ENCODE measurements at places on chromosomes 1 and 21.

DNA sequence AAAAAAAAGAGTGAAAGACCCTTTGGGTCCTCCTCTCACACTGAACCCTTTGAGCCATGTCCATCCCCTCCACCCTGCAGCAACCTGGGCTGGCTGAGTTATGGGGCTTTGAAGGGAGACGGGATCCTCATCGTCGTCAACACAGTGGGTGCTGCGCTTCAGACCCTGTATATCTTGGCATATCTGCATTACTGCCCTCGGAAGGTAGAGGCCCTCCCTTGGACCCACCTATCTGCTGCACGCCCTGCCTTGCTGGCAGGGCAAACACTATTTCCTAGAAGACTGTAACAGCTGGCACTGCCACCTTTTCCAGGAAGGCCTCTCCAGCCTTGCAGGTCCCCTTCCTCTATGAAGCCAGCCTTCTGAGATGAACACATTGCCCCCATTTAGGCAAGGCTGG is 1.1 kb downstream of the SLC50A1 start:
- DNase-seq: no peak

DNA sequence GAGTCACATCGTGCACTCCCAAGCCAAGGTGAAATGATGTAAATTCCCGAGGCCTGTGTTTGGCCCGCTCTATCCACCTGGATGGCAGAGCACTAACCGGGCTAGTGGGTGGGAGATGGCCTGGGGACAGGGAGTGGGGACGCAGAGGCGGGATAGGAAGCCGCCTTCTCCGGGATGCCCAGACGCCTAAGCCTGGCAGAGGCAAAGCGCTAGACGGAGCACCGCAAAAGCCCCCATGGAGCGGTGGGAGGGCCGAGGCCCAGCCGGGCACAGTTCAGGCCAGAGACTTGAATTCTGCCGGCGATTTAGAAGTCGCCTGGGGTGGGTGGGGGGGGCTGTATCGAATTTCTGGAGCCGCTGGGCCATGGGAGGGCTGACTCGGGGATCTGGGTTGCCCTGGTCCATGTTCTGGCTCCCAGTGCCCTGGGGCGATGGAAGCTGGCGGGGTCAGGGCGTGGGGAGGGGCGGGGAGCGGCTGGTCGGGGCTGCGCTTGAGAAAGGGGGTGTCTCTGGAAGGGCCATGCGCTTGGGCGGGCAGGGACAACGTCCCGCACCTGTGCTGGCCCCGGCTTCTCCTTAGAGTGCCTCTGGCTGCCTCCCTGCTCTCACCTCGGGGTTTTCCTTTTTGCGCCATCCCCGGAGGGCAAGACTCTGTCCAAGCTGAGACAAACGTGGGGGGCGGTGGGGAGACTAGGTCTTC is 28.0 kb downstream of the KIAA2013 start:
- DNase-seq: no peak

DNA sequence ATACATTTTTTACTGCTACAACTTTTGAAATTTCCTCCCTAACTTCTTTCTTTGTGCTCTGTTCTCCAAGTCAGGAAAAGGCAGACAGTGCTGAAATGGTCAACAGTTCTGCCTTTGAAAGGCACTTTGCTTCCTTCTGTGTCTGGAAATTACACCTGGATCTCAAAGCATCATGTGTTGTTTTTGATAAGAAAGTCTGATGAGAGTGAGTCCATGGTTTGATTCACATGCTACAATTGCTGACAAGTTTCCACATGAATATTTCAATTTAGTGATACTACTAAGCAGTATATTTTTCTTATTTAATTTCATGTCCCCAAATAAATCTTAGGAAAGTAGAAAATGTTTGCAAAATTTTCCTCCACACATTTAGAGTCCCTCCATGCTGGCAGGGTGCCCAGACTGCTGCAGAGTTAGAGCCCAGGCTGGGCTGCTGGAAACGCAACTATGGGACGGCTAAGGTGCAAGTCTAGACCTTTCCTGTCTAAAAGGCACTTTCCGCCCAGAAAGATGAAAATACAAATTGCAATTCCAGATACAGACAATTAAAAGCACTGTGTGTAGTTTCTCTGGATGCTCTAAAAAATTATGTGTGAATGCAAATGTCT is 96.6 kb upstream of the RUNX1 start:
- DNase-seq: no peak

DNA sequence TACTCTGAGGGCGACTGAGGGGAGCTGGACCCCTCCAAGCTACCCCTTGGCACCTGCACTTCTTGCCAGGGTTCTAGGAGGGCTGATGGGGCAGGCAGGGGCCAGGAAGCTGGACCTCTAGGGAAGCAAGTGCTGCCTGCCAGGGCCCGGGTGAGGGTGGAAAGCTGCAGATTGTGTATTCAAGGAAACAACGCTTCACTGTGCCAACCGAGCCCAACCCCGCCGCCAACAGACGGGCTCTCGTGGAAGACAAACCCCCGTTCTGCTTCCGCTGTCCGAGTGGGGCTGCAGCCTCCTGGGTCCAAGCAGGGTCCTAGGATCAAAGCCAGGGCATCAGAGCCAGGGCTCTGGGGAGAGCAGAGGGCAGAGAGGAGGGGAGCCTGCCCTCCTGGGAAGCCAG is 3.2 kb downstream of the EFHD2 start:
- DNase-seq: no peak

DNA sequence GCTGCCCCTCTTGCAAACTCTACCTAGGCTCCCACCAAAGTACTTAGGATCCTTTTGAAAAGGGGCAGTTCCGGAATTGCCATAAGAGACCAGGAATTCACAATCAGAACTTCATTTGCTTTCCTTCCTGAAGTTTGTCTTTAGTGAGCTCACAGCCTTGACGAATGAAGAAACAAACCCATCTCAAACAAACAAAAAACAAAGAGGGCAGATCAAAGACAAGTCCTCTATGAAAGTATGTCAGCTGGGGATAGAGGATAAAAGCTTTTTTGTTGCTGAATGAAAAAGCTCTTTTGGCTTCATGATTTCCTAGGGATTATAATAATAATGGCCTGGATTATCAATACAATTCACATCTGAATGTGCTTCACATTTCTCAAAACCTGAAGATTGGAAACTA is 357.9 kb upstream of the DUSP10 start:
- no peak for DNase-seq

- no peak for DNase-seq
These were observed 492.5 kb upstream of the ADGRL2 start for GRCh38 chr1:81308191-81308590.

- DNase-seq: no peak
These were observed 944 bp downstream of the PLPPR5 start for GRCh38 chr1:99003581-99004253.

DNA sequence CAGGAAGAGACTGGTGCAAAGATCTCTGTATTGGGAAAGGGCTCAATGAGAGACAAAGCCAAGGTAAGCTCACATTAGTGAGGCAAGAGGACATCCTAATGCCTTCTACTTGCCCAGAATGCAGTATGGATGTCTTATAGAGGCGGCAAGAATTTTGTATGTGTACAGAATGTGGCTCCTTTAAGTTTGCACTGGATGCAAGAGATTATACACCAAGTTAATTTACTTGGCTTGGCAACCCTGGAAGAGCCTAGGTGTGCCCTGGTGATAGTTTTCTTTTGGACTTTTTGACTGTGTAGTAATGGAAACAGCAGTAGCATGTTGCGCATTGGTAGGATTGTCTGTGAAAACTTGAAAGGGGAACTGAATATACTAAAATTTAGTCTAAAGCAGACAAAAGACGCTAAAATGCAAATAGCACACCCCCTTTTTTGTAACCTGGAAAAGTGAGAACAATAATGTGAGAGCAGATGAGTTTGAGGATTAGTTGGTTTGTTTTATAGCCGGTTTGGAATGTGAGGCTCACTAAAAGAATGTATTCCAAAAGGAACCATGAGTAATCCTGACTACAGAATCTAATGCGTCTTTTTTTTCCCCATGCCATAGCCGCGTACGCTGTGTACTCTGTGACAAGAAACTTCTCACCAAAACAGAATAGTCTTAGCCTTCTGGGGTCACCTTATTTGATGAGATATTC is 18.1 kb downstream of the KHDRBS1 start:
- no peak for DNase-seq

GRCh38 chr1:188343914-188344313 is 1515.2 kb downstream of the PLA2G4A start:
- DNase-seq: no peak

- DNase-seq: no peak
These were observed 146.7 kb upstream of the HMGB4 start for GRCh38 chr1:33716976-33717688.

- DNase-seq: no peak
These were observed 75.3 kb upstream of the ACTL8 start for GRCh38 chr1:17679856-17680255.

DNA sequence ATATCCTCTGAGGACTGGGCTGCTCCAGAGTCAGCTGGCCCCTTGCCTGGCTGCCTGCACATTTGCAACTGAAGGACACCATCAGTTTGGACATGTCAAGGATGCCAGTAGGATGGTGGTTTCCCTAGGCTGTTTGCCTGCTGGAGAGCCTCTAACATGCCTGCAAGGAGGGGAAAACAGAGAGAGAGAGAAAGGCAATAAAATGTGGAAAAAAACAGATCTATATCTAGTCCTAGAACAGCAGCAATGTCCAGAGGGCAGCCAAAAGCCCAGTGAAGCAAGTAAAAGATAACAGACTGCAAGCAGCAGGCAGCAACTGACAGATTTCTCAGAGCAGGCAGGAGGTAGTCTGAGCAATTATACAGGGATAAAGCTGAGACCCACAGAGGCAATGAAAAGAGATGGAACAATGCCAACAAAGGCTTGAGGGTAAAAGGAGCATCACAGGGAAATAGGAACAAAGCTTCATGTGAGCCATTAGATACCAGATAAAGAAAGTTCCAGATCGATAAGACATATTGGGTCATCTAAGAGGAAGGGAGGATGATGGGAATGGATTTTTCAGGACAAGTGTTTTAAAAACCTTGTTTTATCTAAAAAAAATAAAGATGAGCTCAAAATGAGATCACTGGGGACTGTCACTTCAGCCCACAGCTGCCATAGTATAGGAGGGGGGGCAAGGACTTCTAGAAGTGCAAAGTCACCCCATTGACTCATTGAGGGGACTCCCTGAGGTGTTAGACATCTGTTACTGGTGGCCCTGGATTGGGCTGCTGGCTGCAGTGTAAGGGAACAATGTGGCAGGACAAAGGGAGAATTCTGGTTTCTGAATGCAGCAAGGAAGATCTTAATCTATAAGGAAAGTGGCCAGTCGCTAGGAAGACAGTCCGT is 38.6 kb upstream of the GADD45A start:
- DNase-seq: no peak

DNA sequence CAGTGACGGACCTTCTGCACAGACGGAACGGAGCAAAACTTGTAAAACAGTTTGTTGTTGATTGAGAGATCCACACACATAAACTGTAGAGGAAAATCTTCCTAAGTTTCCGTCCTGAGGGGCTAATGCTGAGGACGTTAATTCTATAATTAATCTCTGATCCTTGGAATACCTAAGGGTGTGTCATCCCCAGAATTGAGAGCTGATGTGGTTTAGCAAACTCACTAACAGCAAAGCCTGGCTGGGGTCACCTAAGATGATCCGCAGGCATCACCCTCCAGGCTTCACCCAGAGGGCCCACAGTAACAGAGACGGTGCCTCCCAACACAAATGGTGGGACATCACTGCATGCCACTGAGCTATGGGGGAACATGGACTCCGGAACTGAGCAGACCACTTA is 97.5 kb downstream of the SMYD2 start:
- DNase-seq: no peak

GRCh38 chr21:16841975-16842695 is 670.7 kb upstream of the CXADR start:
- DNase-seq: no peak

DNA sequence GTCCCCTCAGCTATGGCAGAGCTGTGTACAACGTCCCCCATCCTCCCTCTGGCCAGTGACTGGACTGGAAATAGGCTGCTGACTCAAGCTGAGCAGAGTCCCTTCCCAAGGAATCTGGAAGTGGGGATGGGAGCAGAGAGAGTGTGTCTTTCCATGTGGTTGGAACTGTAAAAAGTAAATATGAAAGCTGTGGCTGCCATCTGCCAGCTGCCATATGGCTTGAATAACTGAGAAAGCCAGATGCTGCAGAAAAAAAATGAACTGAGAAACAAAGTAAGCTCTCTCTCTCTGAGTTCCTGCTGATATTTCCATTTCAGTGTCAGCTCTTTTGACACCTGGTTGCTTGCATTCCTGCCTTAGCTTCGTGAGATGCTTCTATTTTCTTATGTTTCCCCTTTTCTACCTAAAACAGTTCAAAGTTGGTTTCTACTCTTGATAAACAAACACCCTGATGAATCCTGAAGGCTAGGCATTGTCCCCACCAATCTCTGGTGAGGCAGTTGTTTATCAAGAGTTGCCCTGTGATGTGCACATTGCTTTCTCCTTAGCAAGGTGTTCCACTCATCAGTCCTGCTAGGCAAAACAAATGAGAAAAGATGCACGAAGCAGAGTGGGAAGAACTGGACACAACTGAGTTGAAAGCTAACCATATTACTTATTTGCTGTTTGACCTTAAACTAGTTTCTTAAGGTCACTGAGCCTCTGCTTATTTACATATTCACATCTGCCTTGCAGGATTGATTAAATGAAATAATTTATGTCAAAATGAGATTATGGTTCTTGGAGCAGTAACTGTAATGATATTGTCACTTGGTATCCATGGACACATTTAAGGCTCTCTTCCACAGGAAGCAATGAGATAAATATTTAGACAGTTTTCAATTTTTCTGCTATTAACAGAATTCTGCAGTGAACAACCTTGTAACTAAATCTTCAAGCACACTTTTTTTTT is 16.6 kb upstream of the DR1 start:
- no peak for DNase-seq

GRCh38 chr1:184197831-184198230 is 146.3 kb downstream of the TSEN15 start:
- DNase-seq: no peak

DNA sequence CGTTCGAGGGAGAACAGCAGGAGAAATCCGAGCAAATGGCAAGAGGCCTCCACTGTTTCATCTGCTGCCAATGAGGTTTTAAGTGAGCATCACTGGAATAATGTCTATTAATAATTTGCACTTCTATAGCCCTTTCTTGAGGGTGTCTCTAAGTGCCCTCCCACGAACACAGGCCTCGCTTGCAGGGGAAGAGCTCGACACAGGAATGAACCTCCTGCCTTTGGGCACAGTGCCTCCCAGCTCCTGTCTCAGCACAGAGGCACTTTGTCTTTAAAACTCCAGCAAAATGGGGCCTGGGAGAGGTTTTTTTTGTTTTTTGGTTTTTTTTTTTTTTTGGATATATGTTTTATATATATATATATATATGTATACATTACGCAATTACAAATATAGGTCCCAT is 56.6 kb downstream of the OLIG1 start:
- no peak for DNase-seq

DNA sequence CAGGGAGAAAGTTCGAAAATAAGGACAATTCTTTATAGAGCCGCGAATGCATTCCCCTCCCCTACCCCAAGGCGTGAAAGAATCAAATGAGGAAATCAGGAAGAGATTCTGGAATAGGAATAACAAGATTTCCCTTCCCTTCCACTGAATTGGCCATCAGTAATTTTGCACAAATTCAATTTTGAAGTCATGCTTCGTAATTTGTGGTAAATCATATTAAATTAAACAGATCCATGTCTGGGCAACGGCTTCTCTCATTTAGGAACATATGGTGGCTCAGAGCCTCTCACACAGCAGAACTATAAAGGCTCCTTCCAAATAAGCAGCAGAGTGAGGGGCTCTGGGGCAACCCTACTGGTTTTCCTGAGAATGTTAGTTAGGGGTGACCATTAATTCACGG is 152.9 kb downstream of the CLIC6 start:
- no peak for DNase-seq
